Activated naive CD4-positive, alpha-beta T cell treated with anti-CD3 and anti-CD28 coated beads for 36 hours (primary cell): ENCODE measurements at places on chromosomes 13 and 19.

GRCh38 chr19:32809254-32809653 lies 60.3 kb downstream of the SLC7A9 start:
- DNase-seq: no peak

DNA sequence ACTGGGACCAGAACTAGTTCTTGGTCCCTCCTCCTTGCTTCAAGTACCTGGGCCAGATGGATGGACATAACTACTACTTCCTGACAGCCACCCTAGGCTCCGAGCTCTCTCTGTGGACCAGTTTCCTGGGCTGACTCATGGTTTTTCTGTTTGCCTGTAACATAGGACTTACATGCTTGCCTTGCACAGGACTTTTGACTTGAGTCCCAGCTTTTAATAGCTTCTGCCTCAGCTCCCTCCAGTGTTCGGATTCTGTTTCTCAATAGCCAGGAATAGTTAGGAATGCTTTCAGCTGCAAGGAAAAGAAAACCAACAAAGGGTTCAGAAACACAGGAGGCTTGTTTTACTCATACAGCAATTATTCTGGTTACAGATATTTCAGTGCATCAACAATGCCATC lies 405.9 kb downstream of the ZNF536 start:
- DNase-seq: no peak

GRCh38 chr13:64925727-64926126 lies 2304.4 kb downstream of the PCDH9 start:
- DNase-seq: no peak

- no peak for DNase-seq
These were observed 160.2 kb downstream of the KLF12 start for GRCh38 chr13:73974051-73974450.

DNA sequence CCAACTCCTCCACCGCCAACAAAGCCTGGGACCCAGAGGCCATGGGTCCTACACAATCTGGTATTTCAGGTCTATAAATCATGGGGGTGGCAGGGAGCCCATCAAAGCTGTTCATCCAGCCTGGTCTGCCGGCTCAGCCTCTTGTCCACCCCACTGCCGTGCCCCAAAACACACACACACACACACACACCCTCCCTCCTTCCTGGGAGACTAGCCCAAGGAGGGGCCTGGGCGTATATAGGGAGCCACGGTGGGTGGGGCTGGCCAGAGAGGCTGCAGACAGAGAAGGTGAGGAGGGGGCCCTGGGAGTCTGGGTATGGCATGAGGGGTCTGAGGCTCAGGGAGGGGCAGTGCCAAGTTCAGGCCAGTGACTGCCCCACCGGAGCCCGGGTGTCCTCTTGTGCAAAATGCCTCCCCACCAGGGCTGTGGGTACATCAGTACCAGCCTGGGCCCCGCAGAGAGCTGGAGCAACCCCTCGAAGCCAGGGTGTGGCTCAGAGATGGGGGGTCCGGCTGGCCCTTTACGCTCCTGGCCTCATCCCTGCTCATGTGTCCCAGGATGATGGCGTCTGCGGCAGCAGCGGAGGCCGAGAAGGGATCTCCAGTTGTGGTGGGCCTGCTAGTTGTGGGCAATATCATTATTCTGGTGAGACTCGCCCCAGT lies at the start of gene UPK1A:
Gene UPK1A (plus strand): TSS at position 267 of the 663 bp plus-strand sequence. CDS start 296 bp downstream, at position 563.
- no peak for DNase-seq

DNA sequence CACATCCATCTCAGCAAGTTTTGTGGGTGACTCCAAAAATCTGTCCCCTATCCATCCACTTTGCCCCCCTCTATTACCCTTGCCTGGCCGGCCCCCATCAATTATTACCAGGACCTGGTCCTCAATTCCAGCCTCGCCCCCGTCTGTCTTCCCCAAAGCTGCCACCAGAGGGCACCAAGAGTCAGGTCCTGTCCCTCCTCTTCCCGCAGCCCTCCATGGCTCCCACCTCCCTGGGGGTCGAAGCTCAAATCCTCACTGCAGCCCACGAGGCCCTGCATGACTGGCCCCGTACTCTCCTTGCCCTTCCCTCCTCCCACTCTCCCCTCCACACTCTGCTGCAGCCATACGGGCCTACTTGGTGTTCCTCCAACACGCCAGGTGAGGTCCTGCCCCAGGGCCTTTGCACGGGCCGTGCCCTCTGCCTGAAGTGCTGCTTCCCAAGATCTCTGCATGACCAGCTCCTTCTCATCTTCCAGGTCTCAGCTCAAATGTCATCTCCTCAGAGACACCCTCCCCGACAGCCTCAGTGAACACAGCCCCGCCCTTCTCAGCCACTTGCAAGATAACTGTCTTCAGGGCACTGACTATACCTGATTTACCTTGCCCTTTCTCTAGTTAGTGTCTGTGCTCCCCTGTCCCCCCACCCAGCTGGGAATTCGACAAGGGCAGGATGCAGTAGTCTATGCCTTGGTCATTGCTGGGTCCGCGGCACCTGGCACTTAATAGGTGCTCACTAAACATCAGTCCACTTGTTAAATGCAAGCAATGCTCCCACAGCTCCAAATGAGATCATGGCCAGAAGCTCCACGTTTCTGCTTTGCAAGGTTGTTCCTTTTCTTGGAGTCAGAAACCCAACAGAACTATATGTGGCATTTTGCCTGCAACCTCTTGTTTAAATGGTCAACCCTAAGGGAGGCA lies 16.8 kb upstream of the SEMA6B start:
- DNase-seq: peak; percentile 87

GRCh38 chr19:36898422-36898821 lies 17.7 kb downstream of the ZNF829 start:
- no peak for DNase-seq

DNA sequence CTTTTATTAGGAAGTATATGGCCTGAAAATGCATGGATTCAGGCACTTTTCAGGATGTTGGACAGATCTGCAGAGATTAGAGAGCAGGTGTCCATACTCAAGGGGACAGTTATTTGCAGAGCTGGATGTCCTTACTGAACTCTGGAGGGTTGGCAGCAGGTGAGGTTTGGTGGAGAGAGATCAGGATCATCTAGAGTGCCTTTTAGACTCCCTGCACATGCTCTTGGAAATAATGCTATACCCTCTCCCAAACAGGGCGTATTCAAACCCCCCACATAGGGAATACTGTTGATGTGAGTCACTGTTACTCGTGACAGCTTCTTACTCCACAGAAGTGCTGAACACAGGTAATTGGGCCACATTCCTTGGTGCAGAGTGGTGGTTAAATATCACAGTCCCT lies 725.7 kb upstream of the SGCG start:
- no peak for DNase-seq

DNA sequence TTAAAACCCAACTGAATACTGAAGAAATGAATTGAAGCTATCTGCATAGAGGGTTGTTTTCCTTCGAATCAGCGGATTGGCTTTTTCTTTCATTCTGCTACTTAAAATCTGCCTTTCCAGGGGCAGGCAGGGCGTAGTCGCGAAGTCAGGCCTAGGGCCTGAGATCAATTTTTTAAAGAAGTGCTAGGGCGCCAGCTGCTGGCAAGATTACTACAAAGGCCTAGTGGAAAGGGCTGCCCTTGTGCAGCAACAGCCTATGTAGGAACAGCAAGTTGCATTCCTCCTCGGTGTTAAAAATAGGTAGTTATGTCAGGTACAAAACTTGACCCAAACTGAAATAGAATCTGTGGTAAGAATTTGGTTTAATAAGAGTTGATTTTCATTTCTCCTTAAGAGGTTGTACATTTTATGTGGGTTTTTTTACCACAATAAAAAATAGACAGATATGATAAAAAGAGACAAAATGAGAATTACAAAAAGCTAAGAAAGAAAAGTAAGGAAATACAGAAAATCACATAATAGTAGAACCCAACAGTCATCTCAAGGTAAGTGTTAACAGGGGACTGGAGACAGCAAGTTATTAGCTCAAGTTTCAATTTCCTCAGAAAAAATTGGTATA lies 9.5 kb upstream of the URAD start:
- peak; percentile 71 for DNase-seq

- no peak for DNase-seq
These were observed 70.0 kb downstream of the ZNF568 start for GRCh38 chr19:36986131-36986530.

GRCh38 chr13:106899442-106899841 lies 331.5 kb upstream of the ARGLU1 start:
- DNase-seq: no peak

DNA sequence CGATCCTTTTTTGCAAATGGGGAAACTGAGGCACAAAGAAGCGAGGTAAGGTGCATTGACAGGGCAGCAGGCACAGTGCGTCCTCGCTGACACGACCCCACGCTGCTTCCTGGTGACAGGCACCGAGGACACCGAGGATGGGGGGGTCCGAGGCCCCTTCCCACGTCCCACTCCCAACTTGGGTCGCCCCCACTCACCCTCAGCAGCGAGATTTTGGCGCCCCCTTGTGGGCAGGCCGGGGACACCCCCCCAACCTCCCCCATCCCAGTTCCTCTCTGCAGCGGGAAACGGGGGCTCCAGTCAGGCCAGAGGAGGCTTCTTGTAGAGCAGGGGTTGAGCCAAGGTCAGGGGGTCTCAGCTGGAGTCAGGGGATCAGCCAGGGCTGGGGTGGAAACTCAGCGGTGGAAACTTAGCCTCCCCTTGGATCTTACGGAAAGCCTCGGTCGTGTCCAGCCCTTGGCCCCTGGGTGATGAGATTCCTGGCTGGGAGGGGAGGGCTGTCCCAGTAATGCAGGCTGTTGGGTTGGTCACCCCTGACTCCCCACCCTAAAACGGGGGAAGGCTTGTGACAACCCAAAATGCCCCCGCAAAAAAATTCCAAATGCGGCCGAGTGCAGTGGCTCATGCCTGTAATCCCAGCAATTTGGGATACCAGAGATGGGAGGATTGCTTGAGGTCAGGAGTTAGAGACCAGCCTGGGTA lies 8.2 kb downstream of the SMIM24 start:
- DNase-seq: peak; percentile 40

GRCh38 chr13:73602295-73602694 lies 531.9 kb downstream of the KLF12 start:
- DNase-seq: no peak

DNA sequence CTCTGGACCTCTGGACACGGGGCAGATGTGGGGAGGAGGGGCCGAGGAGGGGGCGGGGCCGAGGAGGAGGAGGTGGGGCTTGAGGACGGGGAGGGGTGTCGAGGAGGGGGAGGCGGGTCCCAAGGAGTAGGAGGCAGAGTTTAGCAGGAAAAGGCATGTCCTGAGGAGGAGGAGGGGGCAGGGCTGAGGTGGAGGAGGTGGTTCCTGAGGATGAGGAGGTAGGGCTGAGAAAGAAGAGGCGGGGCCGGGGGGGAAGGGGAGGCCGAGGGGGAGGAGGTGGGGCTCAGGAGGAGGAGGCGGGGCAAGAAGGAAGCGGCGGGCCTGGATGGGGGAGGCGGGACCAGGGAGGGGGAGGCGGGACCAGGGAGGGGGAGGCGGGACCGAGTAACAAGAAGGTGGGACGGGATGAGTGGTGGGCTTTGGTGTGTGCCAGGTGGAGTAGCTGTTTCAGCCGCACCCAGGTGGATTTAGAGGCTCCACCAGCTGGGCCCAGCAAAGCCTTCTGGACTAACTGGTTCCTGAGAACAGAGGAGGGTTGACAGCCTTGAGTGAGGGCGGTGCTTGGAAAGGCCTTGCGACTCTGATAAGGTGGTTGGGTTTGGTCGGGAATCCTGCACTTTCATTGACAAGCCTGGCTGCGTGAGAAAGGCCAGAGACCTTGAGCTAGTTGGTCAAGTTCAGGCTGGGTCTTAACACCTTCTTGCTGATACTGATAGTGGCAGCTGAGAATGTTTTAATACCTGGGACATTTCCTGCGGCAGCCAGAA lies 7.7 kb downstream of the TECR start:
- peak; percentile 75 for DNase-seq

- no peak for DNase-seq
These were observed 38.2 kb downstream of the TNFSF11 start for GRCh38 chr13:42612021-42612765.

- no peak for DNase-seq
These were observed 11.0 kb upstream of the ZNF766 start for GRCh38 chr19:52258426-52258825.

- DNase-seq: no peak
These were observed 213.6 kb upstream of the CSNK1A1L start for GRCh38 chr13:37319031-37319443.

DNA sequence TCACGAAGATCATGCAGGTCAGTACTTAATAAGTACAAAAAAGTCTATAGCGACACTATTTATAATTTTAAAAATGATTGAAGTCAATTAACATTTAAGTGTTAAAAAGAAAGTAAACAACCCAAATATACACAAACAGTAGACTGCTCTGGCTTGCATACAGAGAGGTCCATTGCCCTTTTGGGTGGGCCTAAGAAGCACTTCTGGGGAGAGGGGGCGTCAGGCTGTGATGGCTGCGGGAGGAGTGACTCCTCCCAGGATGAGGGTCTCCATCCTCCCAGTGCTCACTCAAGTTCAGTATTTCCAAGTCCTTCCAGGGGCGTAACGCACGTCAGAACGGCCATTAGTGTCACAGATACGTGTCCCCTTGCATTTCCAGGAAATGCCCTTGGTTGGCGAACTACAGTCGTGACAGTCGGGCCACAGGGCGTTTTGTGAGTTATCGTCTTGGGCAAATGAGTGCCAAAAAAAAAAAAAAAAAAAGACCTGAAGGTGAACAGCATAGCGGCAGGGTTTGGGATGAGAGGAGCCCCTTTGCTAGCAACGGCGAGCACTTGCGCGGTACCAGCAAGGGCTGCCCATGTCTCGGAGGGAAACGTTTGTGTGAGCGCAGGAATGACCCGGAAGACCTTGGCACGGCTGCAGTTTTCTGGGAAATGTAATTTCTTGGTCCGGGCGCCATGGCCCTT lies at the start of gene SCGB2B2:
Gene SCGB2B2 (minus strand): TSS at position 463 of the 689 bp plus-strand sequence. CDS start 82,596 bp downstream, outside the sequence.
- DNase-seq: peak; percentile 84

GRCh38 chr13:19685437-19685836 lies 52.0 kb downstream of the MPHOSPH8 start:
- no peak for DNase-seq

- DNase-seq: no peak
These were observed 132.2 kb downstream of the DLEU7 start for GRCh38 chr13:50711131-50711815.

- peak; percentile 63 for DNase-seq
These were observed 5.6 kb downstream of the C5AR1 start for GRCh38 chr19:47315125-47315821.

DNA sequence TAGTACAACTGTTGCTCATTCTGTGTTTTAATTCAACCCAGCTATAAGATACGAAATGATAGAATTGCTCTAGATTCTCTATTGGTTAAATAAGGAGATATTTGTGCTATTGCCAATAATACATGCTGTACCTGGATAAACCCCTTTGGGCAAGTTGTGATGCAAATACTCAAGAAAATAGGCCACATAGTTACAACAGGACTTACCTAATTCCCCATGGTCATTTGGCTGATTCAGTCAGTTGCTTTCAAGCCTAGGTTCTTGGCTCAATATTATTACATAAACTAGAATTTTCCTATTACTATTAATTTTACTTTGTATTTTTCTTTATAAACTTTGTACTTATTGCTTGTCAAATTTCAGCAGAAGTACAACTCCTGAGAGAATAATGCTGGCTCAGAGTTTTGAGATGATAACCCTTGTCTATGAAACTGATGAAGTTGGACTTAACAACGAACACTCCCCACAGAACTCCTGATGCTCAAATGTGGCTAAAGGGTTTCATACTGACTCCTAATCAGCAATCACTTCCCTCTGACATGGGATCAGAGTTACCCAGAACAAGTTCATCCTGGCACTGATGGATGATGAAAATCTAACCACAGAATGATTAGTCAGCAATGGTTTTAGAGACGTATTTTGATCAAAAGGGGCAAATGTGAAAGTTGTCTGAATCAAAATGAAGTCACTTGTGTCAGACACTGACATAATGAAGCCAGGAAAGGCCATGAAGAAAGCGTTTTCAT lies 221.1 kb downstream of the ITGBL1 start:
- no peak for DNase-seq

GRCh38 chr13:72875233-72875632 lies 93.3 kb downstream of the PIBF1 start:
- DNase-seq: no peak
